Gastrocnemius medialis (tissue), 4 donors: ENCODE measurements at places on chromosomes 5 and 9.

DNA sequence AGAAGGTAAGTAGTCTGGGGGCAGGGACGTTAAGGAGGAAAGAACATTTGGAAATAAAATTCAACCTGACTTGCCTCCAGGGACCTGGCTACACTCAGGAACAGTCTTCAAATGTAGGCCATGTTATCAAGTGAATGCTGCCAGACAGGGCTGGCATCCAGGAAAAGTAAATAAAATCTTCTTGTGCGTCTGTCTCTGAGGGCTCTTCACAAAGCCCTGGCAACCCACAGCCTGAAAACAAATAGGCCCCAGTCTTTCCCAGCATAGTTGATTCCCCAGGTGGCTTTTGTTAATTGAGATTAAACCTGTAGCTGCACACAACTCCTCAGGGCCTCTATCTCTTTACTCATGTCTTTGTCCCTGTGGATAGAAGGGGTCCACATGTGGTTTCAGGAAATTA lies 55.4 kb downstream of the STK32A start:
- no peak overlapping the region for H3K4me3 ChIP-seq
- H3K27me3 ChIP-seq: no peaks in the 10 kb centered on the region
- no peak overlapping the region for H3K27ac ChIP-seq
- no peaks in the 10 kb centered on the region for H3K36me3 ChIP-seq
- no peak for DNase-seq

- H3K27ac ChIP-seq: peak overlapping the region; percentile 97
- DNase-seq: no peak
- peaks cover 70% of the 10 kb centered on the region for H3K4me1 ChIP-seq
- H3K36me3 ChIP-seq: no peaks in the 10 kb centered on the region
- no peak overlapping the region for H3K4me3 ChIP-seq
Observed at GRCh38 chr9:97507428-97507984, 6.0 kb downstream of the TMOD1 start.

- H3K4me3 ChIP-seq: peak overlapping the region; percentile 33
- no peaks in the 10 kb centered on the region for H3K27me3 ChIP-seq
- DNase-seq: no peak
- H3K4me1 ChIP-seq: peaks cover 26% of the 10 kb centered on the region
Observed at GRCh38 chr9:16864649-16865434, 5.6 kb downstream of the BNC2 start.

DNA sequence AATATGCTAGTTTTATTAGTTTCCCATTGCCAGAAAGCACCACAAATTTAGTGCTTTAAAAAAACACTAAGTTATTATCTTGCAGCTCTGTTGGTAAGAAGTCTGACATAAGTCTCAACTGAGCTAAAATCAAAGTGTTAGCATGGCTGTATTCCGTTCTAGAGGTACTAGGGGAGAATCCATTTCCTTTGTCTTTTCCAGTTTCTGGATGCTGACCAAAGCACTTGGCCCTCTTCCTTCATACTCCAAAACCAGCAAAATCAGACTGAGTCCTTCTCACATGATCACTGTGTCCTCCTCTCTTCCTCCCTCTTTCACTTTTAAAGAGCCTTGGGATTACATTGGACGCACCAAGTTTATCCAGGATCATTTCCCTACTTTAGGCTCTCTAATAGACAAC lies 9.5 kb downstream of the CDH18 start:
- no peak for DNase-seq
- H3K4me3 ChIP-seq: no peak overlapping the region
- H3K36me3 ChIP-seq: no peaks in the 10 kb centered on the region
- no peaks in the 10 kb centered on the region for H3K27me3 ChIP-seq
- no peaks in the 10 kb centered on the region for H3K4me1 ChIP-seq

- H3K27me3 ChIP-seq: no peaks in the 10 kb centered on the region
- H3K36me3 ChIP-seq: no peaks in the 10 kb centered on the region
- no peak overlapping the region for H3K27ac ChIP-seq
Observed at GRCh38 chr9:22147813-22148527, 138.9 kb upstream of the CDKN2B start.

- no peaks in the 10 kb centered on the region for H3K36me3 ChIP-seq
- H3K4me3 ChIP-seq: no peak overlapping the region
- H3K27me3 ChIP-seq: no peaks in the 10 kb centered on the region
- H3K27ac ChIP-seq: no peak overlapping the region
- no peak for DNase-seq
Observed at GRCh38 chr5:114473541-114473940, 111.7 kb downstream of the KCNN2 start.
